ENCODE measurements at places on chromosomes 2 and 18.

GRCh38 chr2:14520385-14520945 is 112.1 kb upstream of the LRATD1 start:
- DNase-seq, result no peak

GRCh38 chr2:70181363-70181956 is 9.4 kb downstream of the C2orf42 start:
- no peak for DNase-seq

- DNase-seq, result no peak
Observed at GRCh38 chr2:138218397-138218796, 254.1 kb downstream of the HNMT start.

DNA sequence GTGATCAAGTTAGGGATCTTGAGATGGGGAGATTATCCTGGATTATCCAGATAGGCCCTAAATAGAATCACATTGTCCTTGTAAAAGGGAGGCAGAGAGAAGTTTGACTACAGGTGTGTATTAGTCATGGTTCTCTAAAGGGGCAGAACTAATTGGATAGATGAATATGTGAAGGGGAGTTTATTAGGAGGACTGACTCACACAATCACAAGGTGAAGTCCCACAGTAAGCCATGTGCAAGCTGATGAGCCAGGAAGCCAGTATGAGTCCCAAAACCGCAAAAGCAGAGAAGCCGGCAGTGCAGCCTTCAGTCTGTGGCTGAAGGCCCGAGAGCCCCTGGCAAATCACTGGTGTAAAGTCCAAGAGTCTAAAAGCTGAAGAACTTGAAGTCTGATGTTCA is 275.8 kb downstream of the KCNS3 start:
- DNase-seq, result no peak

Measured in NT2/D1 (cell line).